ENCODE measurements at places on chromosomes 11 and 22. TPM values are rescaled to one million over a fixed set of nuclear protein-coding genes. Genes with fewer than 3 reads are reported as not detected.

DNA sequence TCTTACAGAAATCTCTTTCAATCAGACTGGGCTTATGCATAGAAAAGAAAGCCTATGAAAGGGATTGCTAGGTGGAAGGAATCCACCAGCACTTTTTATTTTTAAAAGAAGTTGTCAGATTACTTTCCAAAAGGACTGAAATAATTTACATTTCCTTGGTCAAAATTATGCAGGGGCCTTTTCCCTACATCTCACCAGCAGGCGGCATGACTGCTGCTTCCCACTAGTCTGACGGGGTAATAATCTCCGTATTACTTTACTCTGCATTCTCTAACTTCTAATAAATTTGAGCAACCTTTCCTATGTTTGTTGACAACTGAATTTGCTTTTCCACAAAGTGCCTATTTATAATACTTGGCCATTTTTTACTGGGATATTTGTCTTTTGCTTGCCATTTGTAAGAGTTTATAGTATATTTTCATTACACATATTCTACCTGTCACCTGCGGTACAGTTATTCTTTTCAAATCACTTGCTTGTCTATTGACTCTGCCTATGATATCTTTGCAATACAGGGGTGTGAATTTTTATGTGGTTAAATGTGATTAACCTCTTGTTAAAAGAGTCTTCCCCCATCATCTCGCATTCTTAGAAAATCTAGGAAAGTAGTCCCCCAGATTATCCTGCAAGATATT, 51.9 kb upstream of the USP47 start:
- no peaks in the 10 kb centered on the region for H3K36me3 ChIP-seq
- no peak overlapping the region for H3K27ac ChIP-seq
- H3K27me3 ChIP-seq = peaks cover 2% of the 10 kb centered on the region
- no peak overlapping the region for H3K4me3 ChIP-seq
- no peaks in the 10 kb centered on the region for H3K4me1 ChIP-seq

DNA sequence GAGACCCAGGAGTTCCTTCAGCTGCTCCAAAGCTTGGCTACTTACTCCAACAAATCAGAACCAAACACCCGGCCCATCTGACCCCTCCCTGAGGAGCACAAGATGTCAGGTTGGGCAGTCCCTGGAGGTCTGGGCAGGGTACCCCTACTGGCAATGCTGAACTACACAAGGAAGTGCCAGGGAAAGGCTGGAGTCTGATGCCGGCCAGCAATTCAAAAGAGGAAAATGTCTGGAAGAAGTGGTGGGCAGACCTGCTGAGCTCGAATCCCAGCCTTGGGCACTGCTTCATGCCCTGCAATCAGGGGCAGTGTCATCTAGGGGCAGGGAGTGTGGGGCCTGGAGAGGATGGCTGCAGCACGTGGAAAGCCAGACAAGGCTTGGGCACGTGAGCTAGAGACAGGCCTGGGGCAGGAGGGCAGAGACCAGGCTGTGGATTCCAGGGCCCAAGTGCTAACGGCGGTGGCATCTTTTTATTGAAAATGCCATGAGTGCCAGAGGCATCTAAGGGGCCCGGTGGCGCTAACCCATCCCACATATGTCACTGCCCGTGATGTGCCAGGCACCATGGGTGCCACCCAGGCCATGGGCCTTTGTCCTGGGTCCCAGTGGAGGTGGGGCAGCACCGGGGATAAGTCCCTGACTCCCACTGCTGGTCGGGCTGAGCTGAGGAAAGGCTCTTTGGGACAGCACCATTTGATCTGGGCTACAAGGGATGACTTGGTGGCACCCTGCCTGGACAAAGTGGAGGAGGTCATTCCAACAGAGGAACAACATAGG, 97.9 kb upstream of the PITPNB start:
- H3K27me3 ChIP-seq = no peaks in the 10 kb centered on the region
- no peak overlapping the region for H3K27ac ChIP-seq
- peaks cover 48% of the 10 kb centered on the region for H3K4me1 ChIP-seq
- no peak overlapping the region for H3K4me3 ChIP-seq
- H3K36me3 ChIP-seq = peaks cover 33% of the 10 kb centered on the region
- DNase-seq = no peak

- H3K27ac ChIP-seq = no peak overlapping the region
- H3K4me1 ChIP-seq = peaks cover 18% of the 10 kb centered on the region
- peaks cover 50% of the 10 kb centered on the region for H3K36me3 ChIP-seq
Measured at GRCh38 chr22:17897858-17898257, 123.6 kb upstream of the BID start.

DNA sequence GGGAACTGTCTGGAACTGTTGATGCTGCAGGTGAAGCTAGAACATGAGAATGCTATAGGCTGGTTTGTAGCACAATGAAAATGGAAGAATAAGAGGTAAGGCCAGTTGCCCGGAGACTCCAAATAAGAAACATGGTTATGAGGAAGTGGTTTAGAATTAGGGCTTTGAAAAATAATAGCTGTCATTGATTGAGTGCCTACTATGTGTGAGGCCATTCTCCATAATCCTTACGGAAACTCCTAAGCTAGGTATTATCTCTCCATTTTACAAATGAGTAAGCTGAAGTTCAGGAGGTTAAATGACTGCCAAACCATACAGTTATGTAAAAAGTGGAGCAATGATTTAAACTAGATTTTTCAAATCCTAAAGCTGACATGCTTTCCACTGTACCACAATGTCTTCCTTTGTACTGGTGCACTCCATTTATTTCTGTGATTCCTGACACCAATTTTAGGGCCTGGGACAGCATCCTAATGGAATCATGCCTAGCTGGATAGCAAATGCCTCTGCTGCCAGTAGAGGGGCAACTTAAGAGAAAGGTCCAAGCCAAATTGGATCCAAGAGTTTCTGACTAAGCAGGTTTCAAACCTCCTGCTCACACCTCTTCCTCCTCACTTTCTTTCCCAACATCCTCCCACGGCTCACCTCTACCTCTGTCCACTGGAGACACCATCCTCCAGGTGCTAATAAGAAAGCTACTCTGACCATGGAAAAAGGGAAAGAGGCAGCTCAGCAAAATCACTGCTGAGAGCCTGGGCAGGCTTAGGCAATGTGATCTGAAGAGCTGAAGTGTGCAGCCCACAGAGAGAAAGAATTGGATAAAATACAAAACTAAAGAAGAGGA, 46.9 kb upstream of the PICALM start:
- H3K36me3 ChIP-seq = no peaks in the 10 kb centered on the region
- no peak overlapping the region for H3K4me3 ChIP-seq
- no peak overlapping the region for H3K27ac ChIP-seq
- H3K4me1 ChIP-seq = no peaks in the 10 kb centered on the region

Gene TNKS1BP1
- 67.2 TPM for total RNA-seq

- no peak for DNase-seq
- H3K4me1 ChIP-seq = no peaks in the 10 kb centered on the region
- H3K27ac ChIP-seq = no peak overlapping the region
Measured at GRCh38 chr11:56782167-56782847, 33.8 kb upstream of the OR9G4 start.

Gene VWCE
- 3.4 TPM for total RNA-seq

DNA sequence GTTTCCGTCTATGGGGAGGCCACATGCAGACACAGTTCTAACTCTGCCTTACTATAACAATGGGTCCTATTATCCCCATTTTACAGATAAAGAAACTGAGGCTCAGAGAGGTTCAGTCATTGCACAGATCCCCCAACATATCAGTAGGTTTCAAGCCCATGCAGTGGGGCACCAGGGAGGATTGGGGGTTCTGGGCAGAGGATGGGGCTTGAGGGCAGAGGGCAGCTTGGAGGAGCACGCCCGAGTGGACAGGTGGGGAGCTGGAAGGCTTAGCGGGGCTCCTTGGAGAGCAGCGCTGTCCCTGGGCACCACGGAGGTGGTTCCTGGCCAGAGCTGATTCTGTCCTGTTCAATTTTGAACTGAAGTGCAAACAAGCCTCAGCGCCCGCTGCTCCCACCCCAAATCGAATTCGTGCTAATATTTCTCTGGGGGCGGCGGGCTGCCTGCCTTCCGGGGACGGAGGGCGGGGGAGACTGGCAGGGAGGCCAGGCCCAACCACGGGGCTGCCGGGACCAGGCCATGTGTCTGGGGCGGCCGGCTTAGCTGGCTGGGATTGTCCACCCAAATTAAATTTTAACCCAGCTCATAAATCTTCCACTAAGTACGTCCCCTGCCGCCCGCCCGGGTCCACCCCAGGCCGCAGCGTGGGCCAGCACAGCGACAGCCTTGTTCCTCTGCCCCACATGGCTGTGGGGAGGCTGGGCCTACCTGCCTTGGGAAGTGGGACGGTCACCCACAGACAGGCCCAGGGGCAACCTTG, 49.4 kb downstream of the FLRT1 start:
- no peaks in the 10 kb centered on the region for H3K36me3 ChIP-seq
- H3K4me1 ChIP-seq = peaks cover 71% of the 10 kb centered on the region

DNA sequence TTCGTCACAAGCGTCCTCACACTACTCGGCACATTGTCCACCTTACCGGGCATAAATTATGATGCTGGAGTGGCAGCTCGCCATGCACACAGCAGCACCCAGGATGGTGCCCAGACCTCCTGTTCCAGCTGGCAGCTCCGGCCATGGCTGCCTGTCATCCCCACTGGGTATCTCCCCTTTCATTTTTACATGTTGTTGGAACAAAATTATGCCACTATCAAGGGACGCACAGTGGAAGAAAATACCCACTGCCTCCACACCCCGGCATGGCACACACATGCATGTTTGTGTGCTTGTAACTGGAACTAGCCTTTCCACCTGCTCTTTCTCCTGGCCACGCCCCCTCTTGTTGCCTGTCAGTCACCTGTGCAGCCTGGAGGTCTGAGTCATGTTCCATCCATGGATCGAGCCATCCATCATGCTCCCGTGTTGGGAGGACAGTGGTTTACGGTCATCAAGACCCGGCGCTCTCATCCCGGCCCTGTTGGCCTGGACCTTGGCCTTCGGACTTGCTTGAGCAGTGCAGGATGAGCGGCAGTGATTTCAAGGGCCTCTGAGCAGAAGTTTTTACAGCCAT, 1069.6 kb downstream of the BRD1 start:
- H3K4me3 ChIP-seq = no peak overlapping the region
- no peak overlapping the region for H3K27ac ChIP-seq
- no peaks in the 10 kb centered on the region for H3K36me3 ChIP-seq

Gene SOX6
- 26.5 TPM for total RNA-seq

DNA sequence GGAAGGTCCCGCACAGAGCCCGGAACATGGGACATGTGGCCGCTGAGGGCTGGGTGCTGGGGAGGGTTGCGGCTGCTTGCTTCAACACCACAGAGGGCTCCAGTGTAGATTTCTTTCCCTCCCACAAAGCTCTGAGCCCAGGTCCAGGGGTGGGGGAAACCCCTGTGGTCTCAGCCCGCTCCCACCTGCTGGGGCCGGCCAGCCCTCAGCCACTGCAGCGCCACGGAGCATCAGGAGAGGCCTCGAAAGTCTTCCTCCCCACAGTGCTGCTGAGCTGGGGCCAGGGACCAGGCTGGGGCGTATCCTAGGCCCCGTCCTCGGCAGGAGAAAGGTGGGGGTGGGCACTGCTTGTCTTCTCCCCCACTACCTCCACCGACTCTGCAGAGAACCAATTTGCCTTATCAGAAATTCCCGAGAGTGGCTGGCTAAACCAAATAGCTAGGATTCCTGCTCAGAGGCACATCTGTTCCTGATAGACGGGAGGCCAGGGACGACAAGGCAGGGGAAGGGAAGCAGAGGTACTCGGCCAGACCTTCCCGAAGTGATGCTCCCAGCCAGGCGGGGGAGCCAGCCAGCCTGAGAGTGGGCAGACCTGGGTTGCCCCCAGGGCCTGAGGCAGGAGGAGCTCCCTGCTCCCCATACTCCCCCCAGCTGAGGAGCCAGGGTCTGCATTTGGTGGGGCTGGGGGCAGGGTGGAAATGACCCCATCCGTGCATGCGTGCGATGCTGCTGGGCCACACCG, 18.7 kb downstream of the IGF2 start:
- DNase-seq = no peak
- no peak overlapping the region for H3K4me3 ChIP-seq
- peaks cover 4% of the 10 kb centered on the region for H3K4me1 ChIP-seq
- H3K27me3 ChIP-seq = peaks cover 5% of the 10 kb centered on the region

GRCh38 chr22:33461698-33462434, 403.7 kb upstream of the SYN3 start:
- H3K27me3 ChIP-seq = no peaks in the 10 kb centered on the region
- H3K36me3 ChIP-seq = no peaks in the 10 kb centered on the region

Gene OR6A2
- 0.04 TPM for total RNA-seq

- no peak overlapping the region for H3K27ac ChIP-seq
- no peaks in the 10 kb centered on the region for H3K27me3 ChIP-seq
- H3K4me1 ChIP-seq = no peaks in the 10 kb centered on the region
Measured at GRCh38 chr11:131833366-131833765, 463.0 kb downstream of the NTM start.

DNA sequence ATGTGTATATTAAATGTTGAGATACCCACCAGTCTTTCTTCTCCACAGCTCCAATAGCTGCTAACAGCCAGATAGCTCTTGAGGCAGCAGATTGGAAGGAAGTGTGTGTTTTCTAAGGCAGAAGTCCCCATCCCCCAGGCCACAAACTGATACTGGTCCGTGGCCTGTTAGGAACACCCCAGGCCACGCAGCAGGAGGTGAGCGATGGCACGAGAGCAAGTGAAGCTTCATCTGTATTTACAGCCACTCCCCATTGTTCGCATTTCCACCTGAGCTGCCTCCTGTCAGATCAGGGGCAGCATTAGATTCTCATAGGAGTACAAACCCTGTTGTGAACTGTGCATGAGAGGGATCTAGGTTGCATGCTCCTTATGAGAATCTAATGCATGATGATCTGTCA, 12.7 kb downstream of the CCDC73 start:
- H3K4me3 ChIP-seq = no peak overlapping the region
- peak; percentile 7 for DNase-seq
- H3K36me3 ChIP-seq = no peaks in the 10 kb centered on the region
- H3K27me3 ChIP-seq = no peaks in the 10 kb centered on the region
- no peak overlapping the region for H3K27ac ChIP-seq
- no peaks in the 10 kb centered on the region for H3K4me1 ChIP-seq

Gene CACNA1I
- 0.04 TPM for total RNA-seq

- peaks cover 42% of the 10 kb centered on the region for H3K4me1 ChIP-seq
- no peak for DNase-seq
- H3K27me3 ChIP-seq = no peaks in the 10 kb centered on the region
- peak overlapping the region; percentile 83 for H3K27ac ChIP-seq
Measured at GRCh38 chr22:24406322-24407277, 20.8 kb upstream of the ADORA2A start.

GRCh38 chr11:19828382-19829108, 115.9 kb downstream of the NAV2 start:
- H3K27ac ChIP-seq = no peak overlapping the region
- H3K36me3 ChIP-seq = peaks cover 11% of the 10 kb centered on the region
- no peak overlapping the region for H3K4me3 ChIP-seq
- no peak for DNase-seq
- peaks cover 10% of the 10 kb centered on the region for H3K4me1 ChIP-seq
- H3K27me3 ChIP-seq = no peaks in the 10 kb centered on the region

Gene HYLS1
- total RNA-seq = 5.3 TPM

Measured in muscle of leg (tissue), 16 donors.